ENCODE measurements at places on chromosomes 11 and 22.

GRCh38 chr11:60790726-60791125, 5.6 kb downstream of the MS4A10 start:
- no peak for DNase-seq

DNA sequence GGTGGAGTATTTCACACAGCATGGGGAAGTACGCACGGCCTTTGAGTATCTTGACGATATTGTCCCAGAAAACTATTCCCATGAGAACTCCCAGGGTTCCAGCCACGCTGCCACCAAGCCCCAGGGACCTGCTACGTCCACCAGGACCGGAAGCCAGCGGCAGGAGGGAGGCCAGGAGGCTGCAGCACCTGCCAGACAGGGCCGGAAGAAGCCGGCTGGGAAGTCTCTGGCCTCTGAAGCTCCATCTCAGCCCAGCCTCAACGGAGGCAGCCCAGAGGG, 32.6 kb downstream of the IGHMBP2 start:
- DNase-seq, result no peak

DNA sequence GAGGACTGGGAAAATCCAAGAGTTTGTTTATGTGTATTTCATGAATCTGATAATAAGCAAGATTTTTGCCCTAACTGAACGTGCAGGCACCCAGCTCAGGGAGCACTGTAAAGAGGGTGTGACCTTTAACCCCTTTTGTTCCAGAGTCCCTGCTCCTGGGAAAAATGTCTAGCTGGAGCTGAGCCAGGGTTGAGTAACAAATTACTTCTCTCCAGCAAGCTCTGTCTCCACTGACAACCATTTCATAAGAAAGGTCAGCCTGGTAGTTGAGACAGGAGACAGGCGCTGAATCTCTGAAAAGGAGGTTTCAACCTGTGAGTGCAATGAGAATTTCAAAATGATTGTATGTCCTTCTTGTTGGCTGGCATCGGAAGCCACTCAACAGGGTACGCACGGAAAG, 156.4 kb upstream of the NARS2 start:
- no peak for DNase-seq

DNA sequence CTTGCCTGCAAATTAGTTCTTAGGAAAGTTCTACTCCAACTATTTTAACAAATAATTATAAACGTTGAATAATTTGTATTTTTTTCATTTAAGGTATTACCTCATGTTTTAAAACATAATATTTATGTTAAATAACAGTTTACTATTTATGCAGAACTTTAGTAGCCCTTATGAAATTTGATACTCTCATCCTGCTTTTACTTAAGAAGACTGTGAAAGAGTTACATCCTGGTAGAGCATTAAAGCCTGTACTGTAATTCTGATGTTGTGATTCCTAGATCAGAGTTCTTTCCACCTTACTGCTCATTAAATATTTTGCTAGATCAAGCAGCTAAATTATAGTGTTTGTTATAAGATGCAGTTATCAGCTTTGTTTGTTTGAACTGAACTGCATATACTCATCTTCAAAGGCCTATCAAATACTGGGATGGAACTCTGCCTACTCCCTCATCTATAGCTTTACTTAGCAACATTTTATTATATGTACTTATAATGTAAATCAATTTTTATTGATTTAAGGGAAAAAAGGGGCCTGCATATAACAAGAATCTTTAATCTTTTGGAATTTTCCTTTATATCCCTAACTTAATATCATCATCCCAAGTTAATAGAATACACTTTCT, 304.2 kb downstream of the DYNC2H1 start:
- no peak for DNase-seq

- DNase-seq, result no peak
Observed at GRCh38 chr11:71996946-71997345, 1.8 kb upstream of the IL18BP start.

- no peak for DNase-seq
Observed at GRCh38 chr22:49423125-49423650, 404.5 kb downstream of the BRD1 start.

GRCh38 chr11:101195294-101195693, 65.7 kb upstream of the PGR start:
- no peak for DNase-seq

GRCh38 chr11:112002491-112003216, 22.6 kb upstream of the DLAT start:
- DNase-seq, result no peak

- no peak for DNase-seq
Observed at GRCh38 chr11:116272181-116272789, 500.5 kb downstream of the BUD13 start.

- no peak for DNase-seq
Observed at GRCh38 chr11:12091956-12092558, 18.3 kb upstream of the MICAL2 start.

GRCh38 chr22:33908171-33909074, 11.9 kb downstream of the LARGE1 start:
- no peak for DNase-seq

- DNase-seq, result no peak
Observed at GRCh38 chr22:43310311-43310710, 32.9 kb downstream of the SCUBE1 start.

- no peak for DNase-seq
Observed at GRCh38 chr11:36419791-36420424, 90.2 kb downstream of the TRAF6 start.

- no peak for DNase-seq
Observed at GRCh38 chr22:47035425-47035881, 273.0 kb downstream of the TBC1D22A start.

GRCh38 chr11:46451759-46452158, 60.2 kb upstream of the CHRM4 start:
- no peak for DNase-seq

DNA sequence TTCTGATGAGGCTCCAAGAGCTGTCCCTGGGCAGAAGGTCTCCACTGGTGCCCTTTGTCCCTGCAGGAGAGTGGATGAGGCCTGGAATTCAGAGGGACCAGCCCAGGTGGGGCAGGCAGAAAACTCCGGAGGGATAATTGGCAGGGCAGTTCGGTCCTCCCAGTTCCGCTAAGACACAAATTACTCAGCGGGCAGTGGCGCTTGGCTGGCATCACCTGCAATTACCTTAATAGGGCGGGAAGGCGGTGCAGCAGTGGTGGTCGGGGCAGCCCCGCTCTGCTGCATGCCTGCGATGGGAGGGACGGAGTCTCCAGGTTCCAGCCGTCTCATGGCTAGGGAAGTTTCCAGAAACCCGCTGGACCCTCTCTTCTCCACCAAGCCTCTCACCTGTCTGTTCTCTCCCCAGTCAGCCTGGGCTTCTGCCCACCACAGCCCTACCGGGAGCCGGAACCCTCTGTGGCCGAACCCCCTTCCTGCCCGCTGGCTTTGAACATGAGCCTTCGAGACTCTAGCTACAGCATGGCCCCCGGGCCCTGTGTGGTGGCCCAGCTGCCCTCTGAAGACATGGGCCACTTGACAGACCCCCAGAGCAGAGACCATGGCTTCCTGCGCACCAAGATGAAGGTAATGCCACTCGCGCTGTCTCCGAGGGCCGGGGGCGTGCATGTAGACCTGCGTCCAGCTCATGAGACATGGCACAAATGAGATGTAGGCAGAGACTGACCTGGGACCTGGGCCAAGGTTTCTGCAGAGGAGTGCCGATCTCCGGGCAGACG, 7.0 kb downstream of the OVOL1 start:
- DNase-seq, result no peak

DNA sequence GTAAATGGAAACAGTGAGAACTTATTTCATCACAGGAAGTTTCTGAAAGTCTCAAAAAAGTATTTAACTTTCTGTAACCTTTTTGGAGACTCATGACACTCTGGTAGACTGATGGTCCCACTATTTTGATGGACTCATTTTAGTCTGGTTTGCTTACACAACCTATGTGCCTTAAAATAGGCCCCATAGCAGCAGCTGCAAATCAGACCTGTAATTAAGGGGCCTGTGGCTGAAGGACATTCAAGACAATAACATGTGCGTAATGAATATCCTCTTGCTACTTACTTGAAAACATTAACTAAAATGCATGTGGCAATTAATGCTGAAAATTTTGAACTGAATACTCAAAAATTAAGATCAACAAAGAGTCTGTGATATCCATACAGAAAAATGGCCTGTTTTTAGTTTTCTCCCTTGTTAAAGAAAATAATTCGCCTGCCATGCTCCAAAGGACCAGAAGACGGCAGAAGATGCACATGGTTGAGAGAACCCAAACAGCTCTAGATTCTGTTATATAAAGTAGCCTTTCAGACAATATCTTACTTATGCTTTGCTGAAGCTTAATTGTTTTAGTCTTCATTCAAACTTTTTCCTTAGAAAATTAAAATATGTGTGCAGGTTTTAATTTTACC, 568.5 kb downstream of the KCNA4 start:
- peak; percentile 5 for DNase-seq

GRCh38 chr11:131916638-131917037, 546.2 kb downstream of the NTM start:
- no peak for DNase-seq

DNA sequence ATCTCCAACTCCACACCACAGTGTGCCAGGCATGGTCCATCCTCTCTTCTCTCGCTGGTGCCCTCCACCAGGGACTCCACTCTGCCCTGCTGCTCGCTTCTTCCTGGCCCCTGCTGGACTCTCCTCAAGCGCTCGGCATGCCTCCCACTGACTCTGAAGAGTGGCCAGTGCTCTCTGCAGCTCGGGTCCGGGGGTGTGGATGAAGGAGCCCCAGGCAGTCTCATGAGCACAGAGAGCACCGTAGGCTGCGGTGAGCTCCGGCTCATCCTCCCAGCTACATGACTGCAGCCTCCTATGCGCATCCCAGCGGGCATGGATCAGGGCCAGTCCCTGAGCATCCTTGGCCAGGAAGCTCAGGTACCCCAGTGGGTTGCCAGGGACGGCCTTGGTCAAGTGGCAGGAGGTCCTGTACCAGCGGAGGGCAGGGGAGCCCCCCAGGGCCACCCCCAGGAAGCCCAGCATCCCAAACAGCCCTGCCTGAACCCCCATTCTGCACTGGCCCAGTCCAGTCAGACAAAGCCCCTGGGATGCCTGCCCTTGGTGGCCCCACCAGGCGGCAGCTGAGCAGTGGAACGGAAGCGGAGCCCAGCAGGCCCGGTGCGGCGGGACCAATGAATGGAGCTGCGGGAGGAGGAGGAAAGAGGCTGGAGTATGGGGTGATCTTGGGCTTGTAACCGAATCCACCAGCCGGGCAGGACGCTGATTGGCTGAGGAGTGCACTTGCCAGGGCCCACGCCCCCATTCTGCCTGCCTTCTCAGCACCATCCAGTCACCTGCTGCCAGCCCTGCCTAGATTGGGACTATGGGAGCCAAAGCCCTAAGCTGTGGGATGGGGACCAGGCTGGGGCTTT, at the start of gene PLA2G3:
TSS of gene PLA2G3 (minus strand) at position 643 of the 851 bp plus-strand sequence. CDS start at position 489, 154 bp downstream.
- DNase-seq, result no peak

DNA sequence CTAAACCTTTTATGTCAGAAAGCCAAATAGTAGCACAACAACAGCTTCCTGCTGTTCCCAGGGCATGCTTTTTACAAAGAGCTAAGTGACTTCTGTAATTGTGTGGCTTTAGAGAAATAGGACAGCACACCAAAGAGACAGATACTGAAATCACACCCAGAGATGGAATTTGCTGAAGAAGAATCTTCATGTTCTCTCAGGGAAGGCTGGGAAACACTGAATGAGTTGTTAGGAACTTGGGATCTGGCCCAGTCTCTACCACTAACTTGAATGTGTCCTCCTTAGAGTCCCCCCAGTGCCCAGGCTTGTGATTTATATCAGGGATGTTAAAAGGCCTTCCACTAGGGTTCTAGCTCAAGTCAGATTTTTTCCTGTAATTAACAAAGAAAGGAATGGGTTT, 175.2 kb downstream of the DBX1 start:
- no peak for DNase-seq

GRCh38 chr11:65851083-65851579, 6.8 kb downstream of the CFL1 start:
- no peak for DNase-seq

DNA sequence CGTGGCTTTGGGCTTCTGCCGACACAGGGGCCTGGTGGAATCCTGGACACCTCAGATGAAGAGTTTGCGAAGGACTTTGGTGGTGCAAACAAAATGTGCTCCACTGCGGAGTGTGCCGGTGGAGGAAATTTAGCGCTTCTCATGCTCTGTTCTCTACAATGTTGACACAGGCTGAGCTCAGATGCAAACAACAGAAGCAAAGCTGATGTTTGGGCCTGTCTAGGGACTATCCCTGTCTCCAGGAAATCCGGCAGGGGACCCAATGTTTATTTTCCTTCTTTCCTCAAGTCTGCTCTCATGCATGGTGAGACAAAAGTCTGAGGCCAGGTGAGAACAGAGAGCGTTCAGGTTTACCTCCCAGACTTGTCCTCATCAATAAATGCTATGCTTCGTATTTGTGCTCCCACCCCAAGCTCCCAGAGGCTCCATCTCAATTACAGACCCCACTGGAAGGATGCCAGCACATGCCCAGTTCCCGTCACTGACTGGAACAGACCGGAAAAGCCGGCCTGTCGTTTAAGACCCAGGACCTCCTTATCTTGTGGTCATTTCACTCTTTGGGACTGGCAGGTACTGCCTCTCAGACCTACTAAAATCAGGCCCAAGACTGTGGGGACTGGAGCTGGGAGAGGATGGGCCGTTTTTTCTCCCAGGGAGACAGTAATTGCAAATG, 105.7 kb upstream of the B3GAT1 start:
- DNase-seq, result no peak

DNA sequence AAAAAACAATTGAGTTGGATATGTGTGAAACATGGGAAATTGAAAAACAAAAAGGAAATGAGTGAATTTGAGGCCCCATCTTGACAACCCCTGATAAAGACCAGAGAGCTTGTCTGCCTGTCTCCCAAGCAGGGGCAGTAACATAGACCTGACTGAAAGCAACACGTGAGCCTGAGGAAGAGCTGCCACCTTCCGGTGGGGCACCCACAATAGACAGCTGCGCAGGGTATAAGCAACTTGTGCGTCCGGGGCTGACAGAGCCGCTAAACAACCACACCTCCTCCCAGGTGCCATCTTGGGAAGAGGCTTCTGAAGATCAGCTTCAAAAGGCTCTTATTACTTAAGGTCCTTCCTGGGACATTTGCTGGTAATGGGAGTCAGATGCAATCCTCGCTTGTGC, 166.8 kb downstream of the NTM start:
- no peak for DNase-seq

DNA sequence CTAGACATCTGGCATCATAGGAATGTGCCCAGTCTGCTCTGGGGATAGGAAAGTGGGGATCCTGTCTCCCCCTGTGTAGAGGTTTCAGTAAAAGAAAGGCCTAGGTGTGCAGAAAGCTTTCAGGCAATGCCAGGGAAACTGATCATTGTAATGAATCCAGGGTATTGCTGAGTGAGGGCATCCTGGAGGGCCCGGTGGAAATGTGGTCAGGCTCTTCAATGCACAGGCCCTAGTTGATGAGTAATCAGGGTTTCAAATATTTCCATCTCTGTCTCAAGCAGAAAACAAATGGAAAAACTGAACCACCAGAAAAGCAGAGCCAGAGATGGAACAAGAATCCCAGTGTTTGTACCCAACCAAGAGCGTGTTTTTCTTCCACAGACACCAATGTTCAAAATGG, 2.0 kb downstream of the CD3E start:
- DNase-seq, result no peak

GRCh38 chr22:23826510-23827350, 12.1 kb downstream of the DERL3 start:
- DNase-seq, result no peak

- DNase-seq, result no peak
Observed at GRCh38 chr11:112012874-112013273, 12.3 kb upstream of the DLAT start.
